Smooth muscle cell of the umbilical artery (primary cell): ENCODE measurements at places on chromosomes 11 and 22. TPM values are rescaled to one million over a fixed set of nuclear protein-coding genes. Genes with fewer than 3 reads are reported as not detected.

The EFCAB6 gene
- 1.5 and 3.3 TPM in 2 replicates for total RNA-seq

The PHOX2A gene
- total RNA-seq, result not detected in 2 replicates

The DDTL gene
- 0.59 and 0.60 TPM in 2 replicates for total RNA-seq

The RNASEH2C gene
- 17.3 and 52.9 TPM in 2 replicates for total RNA-seq

The GNAZ gene
- 7.4 and 15.0 TPM in 2 replicates for total RNA-seq

The EMID1 gene
- not detected in 2 replicates for total RNA-seq

The RAC2 gene
- total RNA-seq, result 3.3 and 16.2 TPM in 2 replicates

The SMIM38 gene
- total RNA-seq, result 0.30 and 1.0 TPM in 2 replicates

The OR52E8 gene
- not detected in 2 replicates for total RNA-seq

The SREBF2 gene
- 52.6 and 96.5 TPM in 2 replicates for total RNA-seq

The EXPH5 gene
- 0.09 and 0.30 TPM in 2 replicates for total RNA-seq

The PLAAT5 gene
- total RNA-seq, result not detected in 2 replicates

The HTR3B gene
- total RNA-seq, result not detected in 2 replicates

The TRIM48 gene
- total RNA-seq, result not detected in 2 replicates

The FADD gene
- total RNA-seq, result 47.5 and 47.7 TPM in 2 replicates
